ENCODE measurements at places on chromosomes 4 and X.

DNA sequence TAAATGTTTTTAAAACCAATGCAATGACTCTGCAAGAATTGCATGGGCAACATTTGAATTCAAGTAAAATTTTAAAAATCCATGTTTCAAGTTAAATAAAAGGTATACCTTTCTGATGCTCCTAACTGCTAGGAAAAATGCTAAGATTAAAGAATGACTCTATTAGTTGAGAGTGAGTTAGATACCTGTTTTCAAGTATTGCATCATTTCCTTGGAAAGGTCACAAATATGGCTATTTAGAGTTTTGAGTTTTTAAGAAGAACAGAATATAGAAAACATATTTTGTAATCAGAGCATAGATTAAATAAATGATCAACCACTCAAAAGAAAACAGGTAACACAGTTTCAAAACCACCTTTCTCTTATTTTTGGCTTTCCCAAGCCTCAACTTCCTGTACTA is 18.3 kb upstream of the NPY2R start:
- no peak for DNase-seq

DNA sequence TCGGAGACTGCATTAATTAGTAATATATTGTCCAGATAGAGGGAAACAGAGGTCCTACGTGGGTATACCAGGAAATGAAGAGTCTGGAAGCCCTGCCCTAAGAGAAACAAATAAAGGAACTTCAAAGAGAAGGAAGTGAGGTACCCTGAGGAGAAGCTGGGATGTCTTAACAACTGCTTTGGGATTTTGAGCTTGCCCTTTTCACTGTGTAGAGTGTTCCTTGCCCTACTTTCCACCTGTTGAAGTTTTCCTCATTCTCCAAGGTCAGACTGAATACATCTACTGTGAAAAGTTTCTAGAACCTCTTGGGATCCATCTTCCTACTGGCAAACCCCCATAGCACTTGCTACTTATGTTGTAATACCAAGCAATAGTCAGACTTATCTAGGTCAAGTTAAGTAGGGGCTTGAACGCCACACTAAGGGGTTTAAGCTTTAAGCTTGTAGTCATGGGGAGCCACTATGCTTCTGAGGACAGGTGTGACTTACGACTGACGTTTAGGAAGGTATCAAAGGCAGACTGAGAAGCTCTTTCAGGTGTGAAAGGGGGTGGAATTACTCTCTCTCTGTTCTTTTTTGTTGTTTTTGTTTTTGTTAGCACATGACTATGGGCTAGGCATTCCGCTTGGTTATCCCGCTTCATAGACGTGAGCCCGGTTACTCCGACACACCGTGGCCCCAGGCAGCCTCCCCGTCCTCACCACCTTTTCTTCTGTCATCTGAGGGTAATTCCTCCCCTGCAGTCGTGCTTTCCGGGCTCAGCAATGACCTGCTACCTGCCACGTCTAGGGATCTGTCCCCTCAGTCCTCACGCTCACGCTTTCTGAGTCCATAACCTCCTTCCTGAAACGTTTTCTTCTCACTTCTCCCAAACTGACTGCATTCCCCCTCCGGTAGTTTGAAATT is 959 bp upstream of the REST start:
- no peak for DNase-seq

DNA sequence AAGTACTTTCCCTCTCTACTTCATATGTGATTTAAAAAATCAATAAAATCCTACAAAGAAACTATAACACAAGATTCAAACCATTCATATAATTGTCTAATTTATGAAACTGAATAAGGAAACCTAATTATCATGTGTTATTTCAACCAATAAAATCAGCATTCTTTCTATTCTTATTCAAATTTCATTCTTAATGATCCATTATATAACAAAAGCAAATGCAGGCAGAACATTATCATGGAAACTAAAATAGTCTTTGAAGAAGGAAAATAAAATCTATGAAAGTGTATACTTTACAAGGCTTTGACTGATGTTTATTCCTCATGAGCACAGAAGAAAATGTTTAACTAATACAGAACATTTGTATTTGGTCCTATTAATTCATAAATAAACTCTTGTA is 47.6 kb downstream of the CNOT6L start:
- DNase-seq: no peak

GRCh38 chrX:31499109-31499508 is 427.3 kb upstream of the FTHL17 start:
- DNase-seq: no peak

GRCh38 chrX:619451-619811 is 11.2 kb upstream of the SHOX start:
- DNase-seq: no peak

GRCh38 chrX:102560423-102561068 is 38.8 kb upstream of the ARMCX5 start:
- no peak for DNase-seq

DNA sequence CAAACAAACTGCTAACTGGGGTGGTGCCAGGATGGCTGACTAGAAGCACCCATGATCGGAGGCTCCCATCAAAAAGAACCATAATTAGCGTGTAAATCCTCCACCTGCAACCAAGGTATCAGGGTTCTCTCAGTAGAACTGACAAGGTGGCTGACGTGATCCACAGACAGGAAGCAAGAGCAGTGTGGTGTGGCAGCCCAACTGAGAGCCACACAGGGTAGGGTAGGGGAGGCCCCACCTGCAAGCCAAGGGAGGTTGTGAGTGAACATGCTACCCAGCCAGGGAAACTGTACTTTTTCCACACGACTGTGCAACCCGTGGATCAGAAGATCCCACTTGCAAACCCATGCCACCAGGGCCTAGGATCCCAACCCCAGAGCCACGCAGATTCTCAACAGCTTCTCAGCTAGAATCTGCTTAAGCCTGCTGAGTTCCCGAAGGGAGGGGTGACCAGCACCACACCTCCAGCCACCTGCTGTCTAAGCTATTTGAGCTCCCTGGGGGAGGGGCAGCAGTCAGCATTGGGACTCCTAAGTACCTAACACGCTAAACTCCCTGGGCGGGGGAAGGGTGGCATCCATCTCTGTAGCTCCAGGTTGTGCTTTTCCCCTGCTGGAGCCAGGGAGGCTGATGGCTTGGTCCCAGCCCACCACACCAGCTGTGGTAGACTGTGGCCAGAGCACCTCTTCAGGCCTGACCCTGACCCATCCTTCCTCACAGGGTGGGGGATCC is 425.1 kb downstream of the GPM6A start:
- DNase-seq: no peak

DNA sequence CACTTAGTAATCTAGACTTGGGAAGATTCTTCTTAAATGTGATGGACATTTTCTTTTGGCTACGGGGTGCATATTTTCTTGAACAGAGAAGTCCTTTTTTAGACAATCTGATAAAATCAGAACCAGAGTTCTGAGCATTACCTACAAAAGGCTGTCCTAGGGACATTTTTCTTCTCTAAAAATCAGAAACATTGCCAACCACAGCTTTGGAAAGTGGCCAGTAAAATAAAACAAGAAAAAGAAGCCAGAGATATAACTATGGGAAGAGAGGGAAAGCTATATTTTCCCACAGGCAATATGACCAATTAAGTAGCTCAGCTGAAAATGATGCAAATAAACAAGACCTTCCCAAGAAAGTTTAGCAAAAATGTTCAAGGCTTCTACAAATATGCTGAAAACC is 55.9 kb downstream of the MXRA5 start:
- DNase-seq: no peak

DNA sequence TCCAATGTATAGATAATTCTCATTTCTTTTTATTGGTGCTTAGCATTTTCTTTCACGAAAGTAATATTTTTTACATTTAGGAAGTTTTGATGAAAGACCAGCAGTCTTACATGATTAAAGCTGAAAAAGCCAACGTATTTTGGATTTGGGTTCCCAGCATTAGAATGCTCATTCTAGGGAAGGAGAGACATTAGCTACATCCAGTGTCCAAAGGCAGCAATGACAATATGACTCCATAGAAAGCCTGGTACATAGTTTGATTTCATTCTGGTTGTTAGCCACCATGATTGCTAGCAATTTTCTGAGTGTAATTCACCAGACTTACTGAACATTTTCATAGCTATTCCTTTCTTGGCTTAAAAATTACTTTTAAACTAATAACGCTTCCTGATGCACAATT is 1397.5 kb downstream of the PCDH7 start:
- DNase-seq: no peak

GRCh38 chr4:183504930-183505610 is at the start of gene ING2:
ING2 (plus strand) TSS chr4:183505058; CDS start chr4:183505196, 138 bp downstream.
- no peak for DNase-seq

DNA sequence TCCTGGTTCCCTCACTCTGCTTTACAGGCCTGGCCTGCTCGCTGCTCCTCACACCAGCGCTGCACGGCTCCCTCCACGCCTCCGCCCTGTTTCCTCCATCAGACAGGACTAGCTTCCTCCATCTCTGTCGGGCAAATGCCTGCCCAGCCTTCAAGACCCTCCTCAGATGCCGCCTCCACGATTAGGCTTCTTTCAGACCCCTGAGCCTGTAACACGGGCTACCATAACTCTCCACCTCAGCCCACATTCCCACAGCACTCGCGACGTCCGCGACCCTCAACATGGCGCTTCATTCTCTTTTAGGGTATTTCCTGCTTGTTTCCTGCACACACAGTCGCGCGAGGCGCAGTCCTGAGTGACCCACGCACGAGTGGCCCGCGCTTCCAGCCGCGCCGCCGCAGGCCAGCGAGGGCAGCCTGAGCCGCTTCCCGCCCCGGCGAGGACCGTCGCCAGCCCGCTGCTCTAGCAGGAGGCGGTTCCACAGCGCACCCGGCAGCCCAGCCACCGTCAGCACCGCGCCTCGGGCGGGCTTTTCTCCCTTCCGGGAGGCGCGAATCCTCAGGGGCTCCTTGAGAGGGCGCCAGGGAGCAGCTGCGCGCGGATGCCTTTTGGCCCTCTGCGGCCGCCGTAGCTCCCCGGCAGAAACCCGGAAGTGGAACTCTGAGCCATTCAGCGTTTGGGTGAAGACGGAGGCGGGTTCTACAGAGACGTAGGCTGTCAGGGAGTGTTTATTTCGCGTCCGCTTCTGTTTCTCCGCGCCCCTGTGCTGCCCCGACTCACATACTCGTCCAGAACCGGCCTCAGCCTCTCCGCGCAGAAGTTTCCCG is at the start of gene FRG1:
Gene FRG1 (plus strand): TSS at position 695 of the 827 bp plus-strand sequence. CDS start 138 bp downstream, outside the sequence.
- peak; percentile 96 for DNase-seq

DNA sequence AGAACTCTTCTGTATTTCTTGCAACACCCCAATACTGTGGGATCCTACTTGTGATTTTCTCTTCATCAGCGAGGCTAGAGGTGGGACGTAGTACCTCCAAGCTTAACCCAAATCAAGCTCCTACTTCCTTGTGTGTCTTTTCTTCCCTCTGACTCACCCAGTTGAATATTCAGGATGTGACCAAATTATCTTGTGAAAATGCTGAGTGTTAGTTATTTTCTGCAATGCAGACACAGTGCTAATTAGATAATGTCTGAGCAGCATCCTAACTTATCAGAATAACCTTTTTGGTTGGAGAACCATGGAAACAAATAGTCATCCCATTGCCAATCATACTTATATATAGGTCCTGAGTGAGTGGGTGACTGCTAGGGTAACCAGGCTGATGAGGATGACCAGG is 2.4 kb downstream of the MEPE start:
- no peak for DNase-seq

DNA sequence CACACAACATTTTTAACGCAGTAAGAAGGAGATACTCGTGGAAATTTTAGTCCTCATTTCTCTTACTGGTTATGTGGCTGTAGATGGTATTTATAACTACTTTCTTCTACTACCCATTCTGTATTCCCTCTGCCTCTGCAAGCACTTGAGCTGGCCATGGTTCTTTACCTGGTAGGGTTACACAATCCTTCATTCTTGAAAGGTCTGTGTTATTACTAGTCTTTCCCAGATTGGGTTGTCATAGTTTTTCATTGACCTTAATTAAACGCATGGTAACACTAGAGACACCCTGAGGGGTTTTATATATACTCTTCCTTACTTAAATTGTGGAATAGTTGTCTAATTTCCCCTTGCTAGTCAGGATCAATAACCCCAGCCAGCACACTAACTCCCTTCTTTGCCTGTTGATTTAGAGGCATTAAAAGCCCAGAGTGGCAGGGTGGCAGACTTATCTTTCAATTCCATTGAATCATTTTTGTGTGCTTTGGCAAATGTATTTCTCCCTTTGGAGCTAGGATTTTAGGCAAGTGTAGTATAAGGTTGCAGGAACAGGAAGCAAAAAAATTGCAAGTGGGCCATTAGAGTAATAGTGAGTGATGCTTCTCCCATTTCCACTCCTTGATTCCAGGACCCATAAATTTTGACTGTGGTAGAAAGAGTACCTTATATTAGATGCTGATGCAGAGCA is 113.6 kb upstream of the EMCN start:
- DNase-seq: no peak

DNA sequence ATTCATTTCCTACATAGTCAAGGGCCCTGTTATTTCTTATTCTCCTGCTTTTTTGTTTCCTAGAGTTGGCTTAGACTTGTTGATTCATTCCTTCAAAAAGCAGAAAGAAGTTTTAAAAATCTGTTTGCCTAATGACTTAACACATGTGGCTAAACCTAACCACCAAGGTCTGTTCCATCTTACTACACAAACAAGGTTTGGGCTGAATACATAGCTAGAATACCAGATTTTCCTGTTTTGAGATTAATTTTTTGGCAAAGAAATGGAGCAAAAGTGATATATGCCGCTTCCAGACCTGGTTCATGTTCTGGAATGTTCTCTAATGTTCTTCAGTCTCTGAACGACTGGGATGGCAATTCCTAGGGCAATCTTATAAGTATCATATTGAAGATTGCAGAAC is 7.4 kb upstream of the CAMK2D start:
- DNase-seq: no peak

DNA sequence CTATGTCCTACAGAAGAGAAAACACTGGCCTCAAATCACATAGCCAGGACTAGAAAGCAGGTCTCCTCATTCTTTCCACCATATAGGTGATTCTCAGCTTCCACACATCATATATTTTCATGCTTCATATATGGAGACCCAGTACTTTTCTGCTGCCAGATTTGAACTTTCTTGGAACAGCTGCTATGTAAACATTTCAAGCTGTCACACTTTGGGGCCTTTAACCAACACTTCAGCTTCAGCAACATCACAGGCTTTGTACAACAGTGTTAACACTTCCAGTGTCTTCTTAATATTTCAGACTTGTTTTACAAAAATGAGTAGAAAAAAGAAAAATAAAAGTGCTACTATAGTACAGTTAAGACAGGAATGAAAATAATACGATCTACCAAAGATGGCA is 12.6 kb downstream of the SH3RF1 start:
- DNase-seq: no peak

GRCh38 chr4:106284227-106284626 is 31.8 kb downstream of the TBCK start:
- DNase-seq: no peak

Data from stimulated activated CD4-positive, alpha-beta T cell treated with anti-CD3 and anti-CD28 coated beads, Interleukin-4, amount 100 ng/mL, for 4 hours (primary cell).